ENCODE measurements at places on chromosomes 5 and 9.

GRCh38 chr5:71586052-71586940 lies 844 bp upstream of the MCCC2 start:
- DNase-seq: no peak

GRCh38 chr9:15889555-15889954 lies 336.7 kb downstream of the CCDC171 start:
- no peak for DNase-seq

GRCh38 chr9:3716415-3716814 lies 190.6 kb upstream of the RFX3 start:
- DNase-seq: no peak

- DNase-seq: no peak
These were observed 63.5 kb downstream of the MRPS27 start for GRCh38 chr5:72256536-72256935.

DNA sequence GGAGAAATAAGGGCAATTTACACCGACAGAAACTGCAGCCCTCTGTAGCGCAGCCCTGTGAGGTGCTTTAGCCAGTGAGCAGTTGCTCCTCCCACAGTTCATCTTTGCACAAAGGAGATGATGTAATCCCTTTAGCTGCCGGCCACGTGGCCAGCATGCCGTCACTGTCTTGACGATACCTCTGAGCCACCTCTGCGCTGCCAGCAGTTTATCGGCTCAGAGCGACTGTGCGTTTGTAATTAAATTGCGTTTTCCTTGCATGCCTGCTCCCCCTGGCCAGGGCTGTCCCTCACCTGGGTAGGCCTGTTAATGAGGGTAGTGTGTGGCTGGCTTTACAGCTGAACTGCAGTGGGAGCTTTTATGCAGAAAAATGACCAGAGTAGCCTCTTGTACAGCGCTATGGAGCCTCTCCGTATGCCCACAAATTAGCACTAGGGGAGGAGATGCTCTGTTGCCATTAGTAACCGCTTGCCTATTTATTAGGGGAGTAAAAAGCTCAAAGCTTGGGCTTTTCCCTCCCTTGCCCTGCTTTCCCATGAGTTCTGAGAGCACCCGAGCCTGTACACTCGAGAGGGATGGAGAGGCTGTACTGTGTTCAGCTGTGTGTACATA lies 107.0 kb downstream of the TRIO start:
- DNase-seq: peak; percentile 79

DNA sequence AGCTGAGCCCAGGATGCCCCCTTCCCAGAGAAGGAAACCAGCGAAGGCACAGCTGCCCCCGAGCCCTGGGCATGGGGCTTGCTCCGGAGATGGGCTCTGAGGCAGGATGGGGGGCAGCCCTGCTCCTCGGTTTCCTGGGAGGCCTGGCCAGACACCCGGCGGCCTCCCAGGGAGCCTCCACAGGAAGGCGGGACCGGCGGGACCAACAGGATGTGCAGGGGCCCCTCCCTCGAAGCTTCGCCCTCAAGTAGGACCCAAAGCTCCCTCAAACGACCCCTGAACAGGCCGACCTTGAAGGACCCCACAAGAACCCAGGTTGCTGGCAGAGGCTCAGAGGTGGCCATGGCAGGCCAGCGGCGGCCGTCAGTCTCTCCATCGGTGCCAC lies 11.7 kb downstream of the EXD3 start:
- DNase-seq: peak; percentile 36

DNA sequence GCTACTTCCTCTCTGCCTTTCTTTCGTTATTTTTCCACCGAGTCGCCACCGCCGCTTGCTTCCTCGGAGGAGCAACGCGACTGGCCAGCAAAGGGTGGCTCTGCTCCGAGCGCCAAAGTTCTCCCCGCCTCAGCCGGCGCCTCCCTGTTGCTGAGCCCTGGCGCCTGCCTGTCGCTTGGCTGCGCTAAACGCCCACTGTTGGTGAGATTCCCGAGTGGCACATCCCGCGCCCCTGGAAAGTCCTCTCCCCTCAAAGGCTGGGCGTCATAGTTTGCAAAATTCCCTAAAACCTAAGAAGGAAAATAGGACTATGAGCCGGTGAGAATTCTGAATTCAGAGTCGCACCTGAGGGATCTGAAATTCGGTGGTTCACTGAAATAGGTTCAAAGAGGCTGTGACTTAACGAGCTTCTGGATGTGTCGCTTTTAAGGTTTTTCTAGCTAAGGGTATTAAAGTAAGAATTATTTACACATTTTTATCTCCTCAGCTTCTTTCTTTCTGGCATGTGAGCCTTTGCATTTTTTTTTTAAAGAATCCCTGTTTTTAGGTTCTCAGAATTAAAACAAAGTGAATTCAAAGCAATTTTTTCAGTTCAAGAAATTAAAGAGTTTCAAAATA lies at the start of gene GRIN3A:
Gene GRIN3A, minus strand, starts transcription at position 82 of the 618 bp plus-strand sequence. CDS start 668 bp downstream, outside the sequence.
- DNase-seq: peak; percentile 77

- DNase-seq: no peak
These were observed 270.3 kb upstream of the VLDLR start for GRCh38 chr9:2351324-2351723.

GRCh38 chr9:125977223-125977622 lies 230.1 kb downstream of the PBX3 start:
- no peak for DNase-seq

DNA sequence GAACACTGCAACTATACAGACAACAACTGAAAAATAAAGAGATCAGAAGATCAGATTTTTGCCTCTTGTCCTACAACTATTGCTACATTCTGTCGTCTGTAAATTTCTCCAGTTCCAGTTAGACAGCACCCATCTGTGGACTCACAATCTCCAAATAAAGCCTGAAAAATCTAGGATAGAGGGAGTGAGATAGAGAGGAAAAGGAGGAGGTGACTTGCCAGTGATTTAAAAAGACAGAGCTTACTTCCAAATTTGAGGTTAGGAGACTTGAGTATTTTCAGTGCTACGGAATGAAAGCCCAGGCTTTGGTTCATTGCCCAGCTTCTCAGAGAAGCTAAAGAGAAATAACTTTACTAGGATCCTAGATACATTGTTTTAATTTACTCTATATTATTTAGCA lies 63.6 kb downstream of the PTCD2 start:
- DNase-seq: no peak

- DNase-seq: no peak
These were observed 1111.8 kb upstream of the ACO1 start for GRCh38 chr9:31272456-31273295.

- DNase-seq: no peak
These were observed 179.5 kb upstream of the TARS1 start for GRCh38 chr5:33261305-33261704.

DNA sequence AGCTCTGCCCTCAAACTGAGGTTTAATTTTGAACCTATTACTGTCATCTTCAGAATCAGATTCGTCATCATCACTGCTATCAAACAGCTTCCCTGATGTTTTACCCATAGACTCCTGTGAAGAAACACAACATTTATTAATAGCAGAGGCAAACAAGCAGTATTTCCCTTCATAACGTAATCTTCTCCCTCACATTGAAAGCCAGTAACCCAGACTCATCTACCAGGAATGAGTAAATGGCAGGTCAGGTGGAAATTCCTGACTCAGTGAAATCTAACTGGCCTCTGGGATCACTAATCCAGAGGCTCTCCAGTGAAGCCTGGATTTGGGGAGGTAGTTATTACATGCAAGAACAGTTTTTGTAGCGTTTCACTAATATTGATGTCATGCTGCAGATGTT lies 14.6 kb downstream of the NOL8 start:
- DNase-seq: no peak

DNA sequence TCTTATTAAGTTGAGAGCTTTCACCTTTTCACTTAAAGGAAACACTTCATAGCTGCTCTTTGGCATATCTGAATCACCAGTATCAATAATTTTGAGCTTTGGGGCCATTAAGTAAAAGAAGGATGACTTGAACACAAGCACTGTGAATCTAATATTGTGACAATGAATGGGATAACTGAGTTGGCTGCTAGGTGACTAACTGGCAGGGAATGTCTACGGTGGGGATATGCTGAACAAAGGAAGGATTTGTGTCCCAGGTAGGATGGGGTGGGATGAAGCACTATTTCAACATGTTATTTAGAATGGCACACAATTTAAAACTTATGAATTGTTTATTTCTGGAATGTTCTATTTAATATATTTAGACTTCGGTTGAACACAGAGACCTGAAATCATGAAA lies 123.6 kb downstream of the TEX10 start:
- DNase-seq: no peak

DNA sequence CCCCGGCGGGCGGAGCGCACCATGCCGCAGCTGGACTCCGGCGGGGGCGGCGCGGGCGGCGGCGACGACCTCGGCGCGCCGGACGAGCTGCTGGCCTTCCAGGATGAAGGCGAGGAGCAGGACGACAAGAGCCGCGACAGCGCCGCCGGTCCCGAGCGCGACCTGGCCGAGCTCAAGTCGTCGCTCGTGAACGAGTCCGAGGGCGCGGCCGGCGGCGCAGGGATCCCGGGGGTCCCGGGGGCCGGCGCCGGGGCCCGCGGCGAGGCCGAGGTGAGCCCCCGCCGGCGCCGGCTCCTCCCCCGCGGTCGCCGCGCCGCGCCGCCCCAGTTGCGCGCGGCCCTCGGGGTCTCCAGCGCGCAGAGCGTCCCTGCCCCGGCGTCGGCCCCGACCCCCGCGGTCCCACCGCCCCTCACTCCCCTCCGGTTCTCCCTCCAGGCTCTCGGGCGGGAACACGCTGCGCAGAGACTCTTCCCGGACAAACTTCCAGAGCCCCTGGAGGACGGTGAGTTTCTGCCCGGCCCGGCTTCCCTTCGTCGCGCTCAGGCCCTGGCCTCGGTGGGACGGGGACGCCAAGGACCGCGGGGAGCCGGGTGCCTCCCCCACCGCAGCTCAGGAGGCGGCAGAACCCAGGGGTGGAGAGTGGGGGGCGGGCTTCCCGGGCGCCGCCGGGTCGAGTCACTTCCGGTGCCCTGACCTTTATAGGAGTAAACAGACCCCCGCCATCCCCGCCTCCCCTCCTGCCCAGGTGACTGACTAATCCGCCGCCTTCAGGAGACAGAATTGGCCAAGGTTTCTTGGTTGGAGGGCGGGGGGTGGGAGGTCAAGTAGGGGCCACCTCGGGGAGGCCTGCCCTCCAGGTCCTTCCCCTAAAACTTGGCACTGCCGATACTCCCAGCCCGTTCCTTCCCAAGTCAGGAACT lies 665 bp downstream of the TCF7 start:
- DNase-seq: no peak

DNA sequence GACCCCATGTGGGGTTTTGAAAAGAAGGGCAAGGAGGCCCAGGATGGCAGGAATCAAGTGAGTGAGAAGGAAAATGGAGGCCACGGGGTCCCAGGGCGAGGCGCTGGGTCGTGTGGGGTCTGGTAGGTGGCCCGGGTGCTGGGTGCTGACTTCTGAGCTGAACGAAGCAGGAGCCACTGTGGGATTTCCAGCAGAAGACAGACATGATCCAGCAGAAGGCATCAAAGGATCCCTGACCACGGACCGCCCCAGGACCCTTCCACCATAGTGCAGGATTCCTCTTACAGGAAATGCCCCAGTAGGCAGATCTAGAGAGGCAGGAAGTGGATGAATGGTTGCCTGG lies 106.7 kb downstream of the ADAMTS2 start:
- no peak for DNase-seq

GRCh38 chr9:114231273-114231672 lies 75.9 kb downstream of the COL27A1 start:
- DNase-seq: no peak

DNA sequence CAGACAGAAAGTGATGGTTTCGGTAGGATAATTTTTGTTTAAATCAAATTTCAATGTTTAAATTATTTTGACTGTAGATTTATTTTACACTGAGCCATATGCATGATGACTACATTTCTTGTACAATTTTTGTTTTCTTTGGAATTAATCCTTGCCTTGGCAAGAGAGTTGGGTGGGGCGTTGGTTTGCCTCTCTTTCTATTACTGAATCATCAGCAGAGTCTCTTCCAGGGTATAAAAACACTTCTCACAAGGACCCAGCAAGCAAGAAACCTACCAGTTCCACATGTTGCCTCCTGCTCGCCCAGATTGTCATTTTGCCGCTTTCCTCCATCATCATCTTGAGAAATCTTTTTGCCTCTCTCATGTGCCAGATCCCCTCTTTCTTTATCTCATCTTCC lies 455.0 kb upstream of the DMAC1 start:
- DNase-seq: no peak

GRCh38 chr5:4737868-4738267 lies 402.3 kb upstream of the ADAMTS16 start:
- no peak for DNase-seq

GRCh38 chr5:150017226-150018005 lies 16.9 kb downstream of the HMGXB3 start:
- no peak for DNase-seq

- no peak for DNase-seq
These were observed 400.3 kb downstream of the EBF1 start for GRCh38 chr5:158699298-158699880.

DNA sequence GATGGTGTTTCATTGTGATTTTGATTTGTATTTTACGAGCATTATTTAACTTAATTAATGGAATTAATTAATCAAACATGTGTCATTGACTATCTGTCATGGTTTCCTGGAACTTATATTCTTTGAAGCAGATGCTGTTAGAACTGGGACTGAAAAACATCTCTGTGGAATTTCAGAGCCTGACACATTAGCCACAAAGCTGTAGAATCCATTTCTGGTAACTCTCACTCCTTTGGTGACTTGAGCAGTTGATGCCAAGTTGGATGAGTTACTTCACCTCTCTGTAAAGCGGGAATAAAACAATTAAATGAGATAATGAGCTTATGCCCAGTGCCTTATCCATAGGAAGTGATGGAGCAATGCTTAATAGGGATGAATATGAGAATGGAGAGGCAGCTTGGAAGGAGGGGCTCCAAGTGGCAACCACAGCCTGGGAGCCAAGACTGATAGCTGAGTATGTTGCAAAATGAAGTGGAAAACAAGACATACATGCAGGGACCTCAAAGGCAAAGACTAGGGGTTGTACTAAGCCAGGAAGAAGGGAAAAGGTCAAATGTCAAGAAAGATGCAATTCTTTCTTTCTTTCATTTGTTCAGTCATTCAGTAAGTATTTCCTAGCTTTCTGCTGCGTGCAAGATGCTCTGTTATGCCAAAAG lies 23.1 kb upstream of the ADRA1B start:
- DNase-seq: no peak

DNA sequence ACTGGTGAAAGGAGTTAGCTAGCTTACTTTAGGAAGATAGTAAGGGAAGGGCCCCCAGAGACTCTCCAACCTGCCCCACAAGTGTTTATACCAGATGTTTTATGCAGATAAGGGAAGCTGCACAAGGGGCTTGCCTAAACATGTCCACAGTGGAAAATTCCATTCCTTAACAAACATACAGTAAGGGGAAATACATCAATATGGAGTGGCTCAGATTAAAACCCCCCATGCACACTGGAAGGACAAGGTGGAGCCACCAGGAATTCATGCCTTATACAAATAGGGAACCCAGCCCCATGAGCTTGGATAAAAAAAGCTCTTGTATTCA lies 106.3 kb upstream of the GPBP1 start:
- DNase-seq: no peak

GRCh38 chr9:33750839-33751339 lies 44.5 kb upstream of the PRSS3 start:
- no peak for DNase-seq

DNA sequence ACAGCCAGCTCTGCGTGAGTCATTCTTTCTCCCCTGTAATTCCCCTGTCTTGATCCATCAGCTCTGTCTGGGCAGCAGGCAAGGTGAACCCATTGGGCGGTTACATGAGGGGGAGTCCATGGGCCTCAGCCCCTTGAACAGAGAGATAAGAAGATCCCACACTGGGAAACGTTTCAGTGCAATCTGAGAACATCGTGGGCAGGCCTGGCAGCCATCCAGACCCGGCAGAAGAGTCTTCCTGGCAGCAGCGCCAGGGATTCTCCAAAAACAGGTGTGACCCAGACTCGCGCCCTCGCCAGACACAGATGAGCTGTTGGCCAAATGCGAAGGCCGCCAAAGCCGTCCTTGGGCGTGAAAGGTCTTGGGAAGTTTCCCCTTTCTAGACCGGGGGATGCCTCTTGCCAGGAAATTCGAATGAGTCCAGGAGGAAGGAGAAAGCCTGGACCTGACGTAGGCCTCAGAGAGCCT lies 6.4 kb upstream of the SLC12A7 start:
- peak; percentile 85 for DNase-seq

All from right cardiac atrium (tissue), 5 donors.